ENCODE measurements at places on chromosomes 12 and 14.

DNA sequence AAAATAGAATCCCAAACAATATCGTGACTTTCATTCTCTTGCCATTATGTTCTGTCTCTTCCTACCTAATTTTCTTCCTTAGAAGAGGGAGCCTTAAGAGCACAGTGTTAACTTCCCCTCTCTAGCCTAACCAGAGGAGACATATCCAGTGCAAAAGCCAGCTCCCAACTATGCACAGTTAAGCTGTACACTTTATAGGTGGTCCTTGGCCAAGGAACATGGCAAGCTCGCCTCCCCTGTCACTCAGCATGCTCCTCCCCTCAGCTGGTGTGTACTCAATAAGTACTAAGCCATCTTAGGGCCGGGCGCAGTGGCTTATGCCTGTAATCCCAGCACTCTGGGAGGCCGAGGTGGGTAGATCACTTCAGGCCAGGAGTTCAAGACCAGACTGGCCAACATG, 255.1 kb upstream of the TMPO start:
- no peak for DNase-seq

DNA sequence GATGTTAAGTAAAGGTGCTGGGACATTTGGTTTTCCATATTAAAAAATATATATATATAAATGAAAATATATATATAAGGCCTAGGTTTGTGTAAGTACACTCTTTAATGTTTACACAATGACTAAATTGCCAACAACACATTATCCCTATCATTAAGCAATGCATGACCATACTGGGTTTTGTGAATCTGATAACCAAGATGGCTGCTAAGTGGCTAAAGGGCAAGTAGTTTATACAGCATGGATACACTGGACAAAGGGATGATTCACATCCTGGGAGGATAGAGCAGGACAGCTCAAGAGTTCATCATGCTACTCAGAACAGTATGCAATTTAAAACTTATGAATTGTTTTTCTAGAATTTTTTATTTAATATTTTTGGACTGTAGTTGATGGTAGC, 89.3 kb downstream of the FIGNL2 start:
- DNase-seq = no peak

- no peak for DNase-seq
Observed at GRCh38 chr14:105918496-105919262, 392.3 kb downstream of the TMEM121 start.

DNA sequence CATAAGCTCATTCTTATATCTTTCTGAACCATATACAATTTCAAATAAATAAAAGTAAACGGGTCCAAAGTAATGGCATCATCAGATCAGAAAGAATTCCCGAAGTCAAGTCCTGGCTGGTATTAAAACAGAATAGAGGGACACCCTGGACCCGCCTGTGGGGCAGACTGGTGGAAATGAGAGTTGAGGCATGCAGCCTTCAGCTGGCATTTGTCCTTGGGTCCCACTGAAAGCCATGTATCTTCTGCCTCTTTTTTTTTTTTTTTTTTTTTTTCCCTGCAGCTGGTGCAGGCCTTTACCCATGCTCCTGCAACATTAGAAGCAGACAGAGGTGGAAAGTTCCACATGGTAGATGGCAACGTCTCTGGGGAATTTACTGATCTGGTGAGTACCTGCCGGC, 9.9 kb downstream of the AHSA1 start:
- DNase-seq = no peak

- DNase-seq = no peak
Observed at GRCh38 chr12:22467190-22467589, 77.2 kb downstream of the C2CD5 start.

GRCh38 chr12:47752552-47752951, 6.1 kb downstream of the RAPGEF3 start:
- DNase-seq = no peak

GRCh38 chr12:55733021-55733555, 4.3 kb upstream of the CD63 start:
- no peak for DNase-seq

- DNase-seq = no peak
Observed at GRCh38 chr12:50506753-50507473, 2.1 kb downstream of the DIP2B start.

- no peak for DNase-seq
Observed at GRCh38 chr12:108734200-108734906, 3.0 kb upstream of the CORO1C start.
